Osteoblast (primary cell): ENCODE measurements at places on chromosomes 16 and 17.
A peak's percentile ranks its signal among the peaks of the same experiment; 100 is the strongest.

DNA sequence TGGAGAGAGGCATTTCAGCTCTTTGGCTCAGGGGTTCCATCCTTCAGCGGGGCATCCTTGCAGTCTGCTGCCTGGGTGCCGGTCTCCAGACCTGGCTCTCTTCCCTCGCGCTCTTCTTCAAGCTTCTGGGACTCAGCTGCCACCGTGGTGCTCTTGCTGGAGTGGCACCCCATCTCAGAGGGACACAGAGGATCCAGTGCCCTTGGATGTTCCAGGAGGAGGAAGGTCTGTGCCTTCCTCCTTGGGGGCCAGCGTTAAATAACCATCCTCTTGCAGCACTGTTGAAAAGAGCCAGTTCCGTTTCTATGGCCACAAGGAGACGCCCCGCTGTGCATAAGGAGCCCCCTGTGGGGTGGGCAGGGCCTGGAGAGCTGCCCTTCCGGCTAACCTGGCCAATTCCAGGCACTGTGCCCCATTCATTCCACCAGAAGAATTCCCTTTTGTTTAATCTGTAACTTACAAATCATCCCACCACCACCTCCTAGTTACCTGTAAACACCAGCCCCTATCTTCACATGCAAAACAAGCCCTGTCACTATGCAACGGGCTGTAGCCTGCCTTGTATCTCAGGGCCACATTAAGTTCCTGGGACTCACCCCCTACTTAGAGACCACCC lies 8.6 kb downstream of the CHD9NB start:
- DNase-seq: no peak

GRCh38 chr17:5877948-5878347 lies 192.2 kb upstream of the WSCD1 start:
- no peak for DNase-seq

- peak; percentile 82 for DNase-seq
Measured at GRCh38 chr17:4548721-4549531, 6.3 kb downstream of the MYBBP1A start.

GRCh38 chr17:63095459-63095858 lies 129.4 kb downstream of the TANC2 start:
- DNase-seq: no peak

DNA sequence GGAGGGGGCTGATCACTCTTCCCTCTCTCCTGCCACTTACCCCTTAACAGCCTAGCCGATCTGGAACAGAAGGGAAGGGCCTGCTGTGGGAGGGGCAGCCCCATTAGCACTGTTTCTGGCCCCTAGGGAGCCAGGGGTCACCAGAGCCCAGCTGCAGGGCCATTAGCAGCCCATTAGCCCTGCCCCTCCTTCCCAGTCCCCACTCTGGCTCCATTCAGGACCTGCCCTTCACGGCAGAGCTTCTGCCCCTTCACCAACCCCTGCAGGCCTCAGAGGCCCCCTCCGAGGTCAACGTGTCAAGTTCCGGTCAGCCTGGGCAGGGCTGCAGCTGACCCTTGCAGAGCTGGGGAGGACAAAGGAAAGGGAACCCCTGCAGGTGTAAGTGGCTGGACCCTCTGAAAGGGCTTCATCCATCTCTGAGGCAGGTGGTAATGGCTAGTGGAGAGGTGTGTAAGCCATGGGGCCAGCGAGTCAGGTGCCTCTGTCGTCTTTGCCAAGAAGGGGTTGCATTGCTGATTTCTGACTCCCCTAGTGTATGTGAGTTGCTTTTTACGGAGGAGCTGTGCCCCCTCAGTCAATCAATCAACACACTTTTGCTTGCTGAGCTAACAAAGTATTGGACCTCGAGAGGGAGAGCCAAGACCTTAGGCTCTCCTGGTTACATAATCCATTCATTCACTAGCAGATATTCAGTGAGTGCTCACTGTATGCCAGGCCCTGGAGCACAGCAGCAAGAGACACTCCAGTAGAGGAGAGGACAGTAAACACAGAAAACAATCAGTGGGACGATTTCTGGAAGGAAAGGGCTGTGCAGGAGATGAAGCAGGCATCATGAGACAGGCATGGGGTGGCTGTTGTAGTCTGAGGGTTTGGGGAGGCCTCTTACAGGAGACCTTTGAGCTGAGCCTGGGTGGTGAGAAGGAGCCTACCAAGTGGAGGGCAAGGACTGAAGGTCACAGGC lies 18.2 kb upstream of the KCNJ12 start:
- peak; percentile 60 for DNase-seq

- DNase-seq: no peak
Measured at GRCh38 chr16:12760819-12761611, 42.7 kb downstream of the CPPED1 start.

DNA sequence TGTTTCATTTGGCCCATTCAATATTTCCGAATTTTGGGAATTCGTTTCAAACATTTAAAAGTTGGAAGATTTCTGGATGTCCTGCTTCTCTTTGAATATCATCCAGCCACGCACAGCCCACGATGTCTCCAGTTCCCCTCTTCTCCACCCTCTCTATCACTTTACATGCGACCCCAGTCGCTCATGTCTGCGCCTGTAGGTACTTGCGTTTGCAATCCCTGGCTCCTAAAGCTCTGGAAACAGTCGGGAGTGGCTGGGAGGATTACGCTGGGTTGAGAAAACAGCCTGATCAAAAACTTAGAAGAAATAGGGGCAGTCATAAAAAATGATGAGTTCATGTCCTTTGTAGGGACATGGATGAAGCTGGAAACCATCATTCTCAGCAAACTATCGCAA lies 1.5 kb upstream of the SBK1 start:
- no peak for DNase-seq
